ENCODE measurements at places on chromosomes 4 and X.
A peak's percentile ranks its signal among the peaks of the same experiment; 100 is the strongest.

GRCh38 chrX:13370713-13371112 lies 50.9 kb upstream of the ATXN3L start:
- no peak for DNase-seq

- no peak for DNase-seq
Measured at GRCh38 chrX:40109288-40110008, 11.7 kb upstream of the BCOR start.

GRCh38 chr4:120071192-120071795 lies 4.6 kb upstream of the MAD2L1 start:
- peak; percentile 75 for DNase-seq

GRCh38 chrX:78658845-78659744 lies at the start of gene RTL3:
Gene RTL3, minus strand, starts transcription at chrX:78659328. Its CDS starts 908 bp downstream, at chrX:78658420.
- peak; percentile 4 for DNase-seq

DNA sequence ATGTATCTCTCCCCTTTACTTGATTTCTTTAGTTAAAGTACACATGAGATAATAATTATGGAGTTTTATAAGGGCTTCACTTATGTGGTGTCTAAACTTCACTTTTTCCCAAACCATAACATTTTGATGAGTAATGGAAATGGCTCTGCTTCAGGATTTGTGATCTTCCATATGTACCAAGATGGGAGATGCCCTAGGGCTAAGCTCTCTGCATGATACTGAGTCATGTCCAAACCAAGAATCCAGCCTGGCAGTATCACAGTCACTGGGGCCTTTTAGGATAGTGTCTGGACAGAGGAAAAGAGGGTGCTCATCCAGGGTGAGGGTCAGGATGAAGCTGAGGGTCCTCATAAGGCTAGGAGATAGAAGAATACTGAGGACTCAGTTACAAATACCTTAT lies 47.9 kb upstream of the PAGE3 start:
- DNase-seq = no peak

DNA sequence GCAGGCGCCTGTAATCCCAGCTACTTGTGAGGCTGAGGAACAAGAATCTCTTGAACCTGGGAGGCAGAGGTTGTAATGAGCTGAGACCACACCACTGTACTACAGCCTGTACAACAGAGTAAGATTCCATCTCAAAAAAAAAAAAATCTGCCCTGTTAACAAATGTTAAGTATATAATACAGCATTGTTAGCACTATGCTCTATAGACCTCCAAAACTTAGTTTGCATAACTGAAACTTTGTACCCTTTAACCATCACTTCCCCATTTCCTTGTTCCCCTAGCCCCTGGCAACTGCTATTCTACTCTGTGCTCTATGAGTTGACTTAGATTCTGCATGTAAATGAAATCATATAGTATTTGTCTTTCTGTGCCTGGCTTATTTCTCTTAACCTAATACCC lies 76.7 kb downstream of the TAB3 start:
- DNase-seq = no peak

- DNase-seq = no peak
Measured at GRCh38 chrX:47180346-47180745, 13.3 kb upstream of the UBA1 start.

DNA sequence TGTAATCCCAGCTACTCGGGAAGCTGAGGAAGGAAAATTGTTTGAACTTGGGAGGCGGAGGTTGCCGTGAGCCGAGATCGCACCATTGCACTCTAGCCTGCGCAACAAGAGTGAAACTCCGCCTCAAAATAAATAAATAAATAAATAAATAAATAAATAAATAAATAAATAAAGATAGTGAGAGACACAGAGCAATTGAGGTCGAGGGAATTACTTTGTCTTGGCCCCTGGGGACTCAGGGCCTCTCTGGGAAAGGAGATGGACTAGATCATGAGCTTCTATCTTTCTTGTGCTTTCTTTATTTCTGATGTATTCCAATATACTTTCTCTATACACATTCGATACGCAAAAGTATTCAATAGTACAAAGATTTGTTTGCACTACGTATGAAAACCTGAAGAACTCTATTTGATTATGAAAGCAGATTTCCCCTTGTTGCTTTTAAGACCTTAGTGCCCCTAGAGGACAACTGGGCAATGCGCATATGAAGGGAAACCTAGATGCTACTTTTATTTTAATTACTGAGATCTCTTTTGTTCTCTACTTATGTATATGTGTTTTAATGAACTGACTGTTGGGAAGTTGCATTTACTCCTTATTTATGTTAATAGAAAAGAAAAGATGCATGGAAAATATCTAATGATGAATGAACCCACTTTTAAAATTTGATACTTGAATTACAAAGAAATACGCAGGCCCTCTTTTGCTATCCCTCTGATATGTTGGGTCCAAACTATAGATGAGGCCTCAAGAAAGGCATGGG lies 12.8 kb upstream of the ELOVL6 start:
- peak; percentile 66 for DNase-seq

- no peak for DNase-seq
Measured at GRCh38 chr4:1122505-1122904, 9.1 kb upstream of the RNF212 start.

DNA sequence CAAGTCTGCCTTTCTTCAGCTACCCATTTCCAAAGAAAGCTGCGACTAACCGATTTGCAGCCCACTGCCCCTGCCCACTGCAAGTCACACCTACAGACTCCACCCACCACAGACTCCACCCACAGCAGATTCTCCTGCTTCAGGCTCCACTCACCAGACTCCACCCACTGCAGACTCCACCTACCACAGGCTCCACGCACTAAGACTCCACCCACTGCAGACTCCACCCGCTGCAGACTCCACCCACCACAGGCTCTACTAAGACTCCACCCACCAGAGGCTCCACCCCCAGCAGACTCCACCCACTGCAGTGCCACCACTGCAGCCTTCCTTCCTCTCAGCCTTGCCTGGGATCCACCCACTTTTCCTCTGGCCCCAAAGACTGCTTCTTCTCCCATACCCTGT lies 41.3 kb downstream of the ABLIM2 start:
- no peak for DNase-seq

GRCh38 chrX:107571296-107571998 lies 56.9 kb upstream of the PRPS1 start:
- no peak for DNase-seq

- no peak for DNase-seq
Measured at GRCh38 chr4:57430726-57431125, 320.5 kb upstream of the IGFBP7 start.

DNA sequence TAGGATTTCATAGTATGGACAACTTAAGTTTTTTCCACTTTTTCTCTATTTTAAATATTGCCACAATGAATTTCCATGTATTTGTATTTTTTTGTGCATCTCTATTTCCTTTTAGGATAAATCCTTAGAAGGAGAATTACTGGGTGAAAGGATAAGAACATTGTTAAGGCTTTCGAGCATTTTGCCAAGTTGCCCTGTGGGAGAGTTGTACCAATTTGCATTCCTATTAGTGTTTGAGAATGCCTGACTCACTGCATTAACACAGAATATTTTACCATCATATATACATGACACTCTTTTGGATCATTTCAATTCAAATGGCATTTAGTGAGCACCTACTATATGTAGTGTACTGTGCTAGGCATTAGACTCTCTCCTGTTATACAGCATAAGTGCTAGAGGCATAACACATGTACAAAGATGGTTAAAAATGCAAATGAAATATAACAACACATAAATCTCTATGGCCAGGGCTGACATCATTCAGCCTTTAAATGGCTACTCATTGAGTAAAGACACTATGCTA lies 57.0 kb downstream of the PLAC1 start:
- DNase-seq = no peak

DNA sequence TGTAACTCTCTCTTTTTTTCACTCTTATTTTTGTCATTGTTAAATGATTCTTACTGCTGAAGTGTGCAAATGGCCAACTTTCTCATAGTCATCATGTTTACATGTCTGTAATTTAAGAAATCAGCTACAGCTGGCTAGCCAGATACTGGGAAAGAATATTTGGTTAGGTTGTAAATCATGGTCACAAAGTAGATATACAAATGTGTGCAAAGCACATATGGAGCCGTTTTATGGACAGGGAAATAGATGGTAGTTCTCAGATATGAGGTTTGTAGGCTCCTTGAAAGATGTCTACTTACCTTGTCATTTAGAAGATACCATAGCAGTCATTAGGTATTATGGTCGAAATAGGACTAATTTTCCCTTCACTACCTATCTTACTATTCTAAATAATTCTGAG lies 430.4 kb downstream of the ADGRL3 start:
- no peak for DNase-seq

DNA sequence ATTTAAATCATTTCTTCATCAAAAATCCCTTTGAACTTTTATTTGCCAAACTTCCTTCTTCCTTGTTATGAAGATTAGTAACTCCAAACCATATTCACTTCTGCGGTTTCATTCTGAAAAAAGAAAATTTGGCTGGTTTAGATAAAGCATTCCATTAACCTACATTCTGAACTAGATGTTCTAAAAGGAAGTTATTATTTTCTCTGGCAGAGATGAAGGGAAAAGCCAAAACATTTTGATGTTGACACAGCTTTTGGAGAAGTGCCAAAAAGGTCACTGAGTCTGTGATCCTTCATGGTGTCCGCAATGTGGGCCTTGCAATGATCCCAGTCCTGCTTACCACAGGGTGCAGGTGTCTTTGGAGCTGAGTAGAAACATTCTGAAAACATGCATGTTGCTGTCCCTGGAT lies 36.0 kb downstream of the CXCL8 start:
- DNase-seq = no peak

GRCh38 chr4:168509786-168510185 lies 12.9 kb downstream of the PALLD start:
- peak; percentile 43 for DNase-seq

DNA sequence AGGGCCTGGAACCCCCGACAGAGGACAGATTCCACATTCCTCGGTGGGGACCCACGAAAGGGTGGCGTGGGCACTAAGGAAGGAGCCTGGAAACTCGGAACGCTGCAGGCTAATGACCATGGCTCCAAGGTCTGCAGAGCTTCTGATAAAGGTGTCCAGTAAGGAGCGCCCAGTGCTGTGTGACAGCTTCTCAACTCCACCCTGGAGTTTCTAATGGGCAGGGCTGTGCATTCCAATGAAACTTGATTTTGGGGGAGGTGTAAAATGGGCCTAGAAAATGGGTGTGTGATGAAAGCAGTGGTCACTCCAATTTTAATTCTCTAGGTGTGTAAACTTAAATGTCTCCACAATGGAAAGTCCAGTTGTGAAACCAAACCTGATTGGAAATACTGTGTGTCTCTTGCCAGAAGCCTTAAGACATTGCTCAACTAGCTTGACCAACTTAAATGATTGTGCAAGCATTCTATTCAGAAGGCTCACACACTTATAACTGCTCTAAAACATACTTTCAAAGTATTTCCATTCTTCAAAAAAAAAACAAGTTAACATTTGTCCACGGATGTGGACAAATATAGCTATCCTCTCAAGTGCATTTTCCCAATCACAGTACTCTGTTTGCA lies 52.1 kb downstream of the XAGE2 start:
- DNase-seq = no peak

GRCh38 chr4:147480891-147481576 lies at the start of gene EDNRA:
Gene EDNRA, plus strand, starts transcription at chr4:147481097. Its CDS starts 4,585 bp downstream, at chr4:147485682.
- no peak for DNase-seq

DNA sequence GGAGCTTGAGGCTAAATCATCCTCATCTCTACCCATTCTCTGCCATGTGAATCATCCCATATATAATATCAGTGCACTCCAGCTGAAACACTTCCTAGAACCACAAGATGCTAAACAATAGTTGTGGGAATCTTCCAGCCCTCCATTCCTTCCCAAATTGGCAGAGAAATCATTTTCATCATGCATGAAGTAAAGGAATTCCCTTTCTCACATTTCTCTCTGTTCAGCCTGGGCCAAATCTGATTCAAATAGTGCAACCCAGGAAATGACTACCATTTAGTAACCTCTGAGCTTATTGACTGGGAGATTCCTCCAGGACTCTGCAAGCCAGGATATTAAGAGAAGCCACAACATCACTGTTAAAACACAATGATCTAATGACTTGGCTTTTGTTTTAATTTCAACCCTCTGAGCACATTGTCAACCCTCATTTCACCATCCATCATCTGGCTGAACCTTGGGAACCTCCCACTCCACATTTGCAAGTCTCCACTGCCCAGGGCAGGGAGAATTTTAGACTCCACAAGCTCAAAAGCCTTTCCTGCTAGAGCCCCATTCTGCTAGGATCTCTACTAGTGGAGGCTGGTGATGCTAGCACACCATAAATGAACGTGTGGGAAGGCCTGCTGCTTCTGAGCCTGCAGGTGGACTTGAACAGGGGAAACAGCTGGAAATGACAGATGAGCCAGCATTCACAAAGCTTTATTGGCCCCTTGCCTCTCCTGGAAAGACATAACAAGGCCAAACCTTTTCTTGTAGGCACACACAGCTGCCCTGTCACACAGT lies 133.9 kb downstream of the TET2 start:
- no peak for DNase-seq

- no peak for DNase-seq
Measured at GRCh38 chr4:80259012-80259411, 7.5 kb upstream of the FGF5 start.

- DNase-seq = no peak
Measured at GRCh38 chrX:45768666-45769236, 568.1 kb upstream of the DIPK2B start.

DNA sequence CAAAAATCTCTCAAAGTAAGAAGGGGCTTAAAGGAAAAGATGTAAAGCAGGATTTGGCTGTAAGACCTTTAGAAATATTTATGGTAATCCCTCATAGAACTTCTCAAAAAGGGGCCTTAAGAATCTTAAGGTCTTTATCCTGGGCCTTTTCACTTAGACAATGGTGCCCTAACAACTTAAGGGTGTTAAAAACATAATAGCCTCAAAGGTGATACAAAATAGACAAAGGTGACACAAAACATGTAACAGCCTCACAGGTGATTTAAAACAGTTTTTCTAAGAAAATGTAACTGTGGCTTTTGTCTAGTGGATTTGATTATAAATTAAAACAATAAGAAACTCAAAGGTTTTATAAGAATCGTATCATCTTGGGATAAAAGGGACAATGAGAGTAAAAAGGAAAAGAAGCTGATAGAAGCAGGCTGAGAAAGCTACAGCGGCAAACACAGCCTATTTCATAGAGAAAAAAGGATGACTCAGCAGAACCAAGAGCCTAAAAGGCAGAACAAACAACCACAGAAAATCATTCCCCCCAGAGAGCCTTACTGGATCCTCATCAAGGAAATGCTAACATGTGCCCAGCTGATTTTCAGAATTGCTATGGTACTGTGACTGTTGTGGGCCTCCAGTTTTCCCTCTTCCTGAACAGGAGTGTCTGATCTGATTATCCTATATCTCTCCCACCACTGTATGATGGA lies 164.3 kb downstream of the STPG2 start:
- no peak for DNase-seq

DNA sequence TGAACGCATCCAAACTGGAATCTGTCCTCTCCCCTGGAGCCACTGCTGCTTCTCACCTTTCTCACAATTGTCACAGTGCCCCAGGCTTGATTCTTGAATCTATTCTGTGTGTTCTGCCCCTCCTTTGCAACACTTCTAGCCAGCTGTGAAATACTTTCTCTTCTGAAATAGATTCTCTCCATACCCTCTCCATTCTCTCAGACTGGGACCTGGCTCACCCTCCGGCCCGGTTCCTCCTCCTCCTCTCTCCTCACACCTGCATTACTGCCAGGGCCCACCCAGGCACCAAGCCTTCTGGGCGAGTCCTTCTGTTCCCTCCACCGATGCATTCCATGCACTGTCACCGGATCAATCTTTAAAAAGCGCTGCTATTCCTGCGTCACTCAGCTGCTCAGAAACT lies 336.1 kb downstream of the UNC5C start:
- DNase-seq = no peak

All from CD4-positive, alpha-beta T cell treated with Interleukin-2 at 100 ng/mL for 4 hours (primary cell).